Activated naive CD8-positive, alpha-beta T cell treated with anti-CD3 and anti-CD28 coated beads, Interleukin-2, amount 10 ng/mL, durations not matched to agents 7 days and 5 days (primary cell): ENCODE measurements at places on chromosomes 3 and 15. TPM values are rescaled to one million over a fixed set of nuclear protein-coding genes. Genes with fewer than 3 reads are reported as not detected.

DNA sequence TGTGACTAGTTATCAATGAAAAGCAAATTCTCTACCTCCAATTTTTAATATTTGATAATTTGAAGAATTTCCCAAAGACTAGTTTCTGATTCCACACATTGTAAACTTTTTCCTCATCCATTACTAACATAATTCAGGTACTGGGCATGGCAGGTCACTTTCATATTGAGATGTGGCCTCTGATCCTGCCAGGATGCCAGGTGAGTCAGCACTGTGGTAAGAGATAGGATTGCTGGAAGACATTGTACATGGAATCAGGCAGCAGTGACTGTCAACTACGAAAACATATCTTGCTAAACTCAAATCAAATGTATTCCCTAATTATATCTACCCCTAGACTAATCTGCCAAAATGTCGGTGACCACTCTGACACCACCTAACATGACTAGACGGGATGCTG lies 33.2 kb upstream of the POU1F1 start:
- DNase-seq, result no peak
- no peak overlapping the region for H3K4me3 ChIP-seq
- no peaks in the 10 kb centered on the region for H3K4me1 ChIP-seq
- H3K27me3 ChIP-seq, result peaks cover 7% of the 10 kb centered on the region
- no peaks in the 10 kb centered on the region for H3K36me3 ChIP-seq

The C2CD4A gene
- total RNA-seq, result not detected

GRCh38 chr15:88834211-88834812 lies 31.1 kb downstream of the ACAN start:
- H3K27ac ChIP-seq, result no peak overlapping the region
- peaks cover 3% of the 10 kb centered on the region for H3K4me1 ChIP-seq
- H3K36me3 ChIP-seq, result no peaks in the 10 kb centered on the region
- no peaks in the 10 kb centered on the region for H3K27me3 ChIP-seq

- no peak for DNase-seq
- peaks cover 4% of the 10 kb centered on the region for H3K4me1 ChIP-seq
- no peak overlapping the region for H3K4me3 ChIP-seq
- H3K27me3 ChIP-seq, result no peaks in the 10 kb centered on the region
Measured at GRCh38 chr3:100124201-100124761, 10.0 kb upstream of the FILIP1L start.

The SQOR gene
- 66.8 TPM for total RNA-seq

DNA sequence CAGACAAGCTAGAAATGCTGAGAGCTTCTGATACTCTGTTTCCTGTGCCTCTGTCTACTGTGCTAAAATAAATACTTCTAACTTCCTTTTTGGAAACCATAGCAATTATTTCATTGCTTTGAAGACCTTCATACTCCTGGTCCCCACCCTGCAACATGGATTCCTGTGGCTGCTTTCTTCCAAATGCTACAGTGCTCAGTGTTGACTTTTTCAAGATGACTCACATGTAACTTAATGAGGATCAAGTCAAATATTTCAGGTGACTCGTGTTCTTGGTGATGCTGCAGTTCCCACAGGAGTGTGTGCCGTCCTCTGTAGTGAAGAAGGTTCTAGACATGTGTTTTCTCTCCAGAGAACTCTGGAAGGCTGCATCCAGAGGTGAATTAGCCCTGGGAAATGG lies 288.6 kb downstream of the CLSTN2 start:
- no peak overlapping the region for H3K27ac ChIP-seq
- no peaks in the 10 kb centered on the region for H3K36me3 ChIP-seq
- no peaks in the 10 kb centered on the region for H3K27me3 ChIP-seq
- no peaks in the 10 kb centered on the region for H3K4me1 ChIP-seq
- H3K4me3 ChIP-seq, result no peak overlapping the region
- DNase-seq, result no peak

- no peaks in the 10 kb centered on the region for H3K4me1 ChIP-seq
- no peaks in the 10 kb centered on the region for H3K36me3 ChIP-seq
- peaks cover 27% of the 10 kb centered on the region for H3K27me3 ChIP-seq
- DNase-seq, result no peak
Measured at GRCh38 chr3:150223558-150223957, 184.5 kb upstream of the TSC22D2 start.

GRCh38 chr15:59723687-59724346 lies 34.7 kb upstream of the BNIP2 start:
- H3K27me3 ChIP-seq, result peaks cover 8% of the 10 kb centered on the region
- H3K36me3 ChIP-seq, result no peaks in the 10 kb centered on the region

GRCh38 chr3:128402319-128402718 lies 64.4 kb downstream of the DNAJB8 start:
- H3K4me3 ChIP-seq, result no peak overlapping the region
- no peaks in the 10 kb centered on the region for H3K36me3 ChIP-seq
- H3K27me3 ChIP-seq, result no peaks in the 10 kb centered on the region

GRCh38 chr3:44416031-44417030 lies 61.1 kb downstream of the ZNF445 start:
- no peaks in the 10 kb centered on the region for H3K36me3 ChIP-seq
- no peaks in the 10 kb centered on the region for H3K4me1 ChIP-seq
- peaks cover 2% of the 10 kb centered on the region for H3K27me3 ChIP-seq
- no peak overlapping the region for H3K4me3 ChIP-seq

GRCh38 chr3:30639937-30640336 lies 33.5 kb downstream of the TGFBR2 start:
- H3K27ac ChIP-seq, result peak overlapping the region; percentile 87
- DNase-seq, result no peak
- H3K36me3 ChIP-seq, result peaks cover 30% of the 10 kb centered on the region
- no peaks in the 10 kb centered on the region for H3K27me3 ChIP-seq
- peaks cover 88% of the 10 kb centered on the region for H3K4me1 ChIP-seq

The CX3CR1 gene
- 1.9 TPM for total RNA-seq

DNA sequence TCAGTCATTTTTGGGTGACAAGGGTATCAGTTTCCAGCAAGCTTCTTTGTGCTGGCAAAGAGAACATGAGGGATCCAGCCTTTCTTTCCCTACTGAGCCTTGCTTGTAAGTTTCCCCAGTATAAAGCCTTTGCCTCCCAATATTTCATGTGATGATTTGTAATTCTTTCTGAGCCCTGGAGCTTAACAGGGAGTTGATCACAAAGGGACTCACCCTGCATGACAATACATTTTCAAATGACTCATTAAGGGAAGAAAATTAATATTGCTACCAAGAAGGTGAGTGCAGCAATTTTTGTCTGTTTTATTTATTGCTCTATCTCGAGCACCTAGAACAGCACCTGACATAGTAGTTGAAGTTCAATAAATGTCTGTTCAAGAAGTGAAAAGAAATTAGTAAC lies 27.7 kb downstream of the OXSM start:
- H3K36me3 ChIP-seq, result no peaks in the 10 kb centered on the region
- no peak overlapping the region for H3K4me3 ChIP-seq
- H3K27ac ChIP-seq, result no peak overlapping the region
- H3K27me3 ChIP-seq, result peaks cover 8% of the 10 kb centered on the region
- H3K4me1 ChIP-seq, result no peaks in the 10 kb centered on the region
- no peak for DNase-seq

- DNase-seq, result no peak
- no peaks in the 10 kb centered on the region for H3K27me3 ChIP-seq
- no peak overlapping the region for H3K4me3 ChIP-seq
- no peak overlapping the region for H3K27ac ChIP-seq
Measured at GRCh38 chr3:63135367-63135766, 142.7 kb upstream of the SYNPR start.

DNA sequence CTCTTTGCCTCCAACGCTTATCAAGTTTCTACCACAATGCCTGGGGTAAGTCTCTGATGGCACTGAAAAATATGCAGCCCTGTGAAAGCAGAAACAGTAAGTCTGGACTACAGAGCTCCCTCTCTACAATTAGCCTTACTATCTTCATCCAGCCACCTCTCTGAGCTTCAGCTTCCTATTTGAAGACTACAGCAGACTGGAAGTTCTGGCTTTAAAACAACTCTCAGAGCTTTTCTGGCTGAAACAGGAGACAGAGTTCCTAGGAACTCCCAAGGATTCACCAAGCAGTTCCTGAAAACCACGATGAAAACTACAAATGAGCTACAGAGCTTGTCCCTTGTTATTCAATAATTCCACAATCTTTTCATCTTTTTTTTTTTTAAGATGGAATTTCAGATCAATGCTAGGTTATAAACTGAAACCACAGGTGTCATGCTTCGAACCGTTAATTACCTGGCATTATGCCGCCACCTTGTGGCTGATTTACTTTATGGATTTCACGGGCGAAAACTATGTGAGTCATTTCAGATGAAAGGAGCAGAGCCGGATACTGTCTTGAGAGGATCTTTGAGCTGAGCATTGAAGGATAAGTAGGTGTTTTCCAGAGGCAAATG lies 3.9 kb downstream of the CRYGS start:
- peak; percentile 65 for DNase-seq
- no peaks in the 10 kb centered on the region for H3K27me3 ChIP-seq
- H3K36me3 ChIP-seq, result peaks cover 3% of the 10 kb centered on the region
- peak overlapping the region; percentile 17 for H3K4me3 ChIP-seq
- peaks cover 7% of the 10 kb centered on the region for H3K4me1 ChIP-seq

GRCh38 chr3:133410191-133410892 lies 10.5 kb downstream of the BFSP2 start:
- H3K4me1 ChIP-seq, result peaks cover 4% of the 10 kb centered on the region
- H3K4me3 ChIP-seq, result no peak overlapping the region
- no peak for DNase-seq
- no peaks in the 10 kb centered on the region for H3K36me3 ChIP-seq
- H3K27me3 ChIP-seq, result peaks cover 2% of the 10 kb centered on the region

The FBXW12 gene
- total RNA-seq, result not detected

DNA sequence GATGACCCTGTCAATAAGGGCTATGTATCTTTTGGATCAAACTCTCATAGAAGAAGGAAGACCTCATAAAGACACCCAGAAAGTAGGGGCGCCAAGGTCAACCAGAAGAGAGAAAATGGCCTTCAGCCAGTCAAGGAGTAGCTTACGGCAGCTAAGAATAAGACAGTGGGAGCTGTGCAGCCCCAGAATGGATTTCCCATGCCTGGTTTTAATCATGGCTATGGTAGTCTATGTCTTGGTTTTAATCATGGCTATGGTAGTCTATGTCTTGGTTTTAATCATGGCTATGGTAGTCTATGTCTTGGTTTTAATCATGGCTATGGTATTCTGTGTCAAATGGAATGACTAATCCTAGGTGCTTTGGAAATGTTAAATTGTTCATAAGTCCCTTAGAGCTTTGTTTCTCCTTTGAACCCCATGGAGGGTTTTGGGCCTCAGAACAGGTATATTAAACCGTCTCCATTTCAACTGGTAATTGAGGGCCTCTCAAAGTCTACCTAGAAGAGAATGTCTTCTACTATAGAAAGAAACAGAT lies 742.0 kb upstream of the CFAP20DC start:
- no peak for DNase-seq
- no peaks in the 10 kb centered on the region for H3K27me3 ChIP-seq
- no peak overlapping the region for H3K27ac ChIP-seq

DNA sequence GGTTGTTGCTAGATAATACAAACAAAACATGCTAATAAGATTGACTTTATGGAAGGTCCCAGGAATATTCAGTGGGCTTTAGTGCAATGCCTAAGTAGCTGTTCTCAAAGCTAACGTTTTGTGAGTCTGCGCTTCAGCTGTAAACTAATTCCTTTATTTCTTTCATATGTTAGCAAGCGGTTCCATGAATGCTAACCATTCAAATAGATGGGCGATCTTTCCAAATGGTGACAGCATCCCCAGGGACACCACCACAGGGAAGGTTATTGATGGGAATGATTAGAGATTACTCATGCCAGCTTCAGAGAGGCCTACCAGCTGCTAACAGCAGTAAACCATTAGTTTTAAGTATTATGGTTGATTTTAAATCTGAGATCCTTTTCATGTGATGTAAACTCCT lies 405.7 kb upstream of the MCTP2 start:
- no peaks in the 10 kb centered on the region for H3K27me3 ChIP-seq
- no peak for DNase-seq
- no peak overlapping the region for H3K4me3 ChIP-seq
- H3K27ac ChIP-seq, result no peak overlapping the region

The TUSC7 gene
- total RNA-seq, result not detected

- no peak for DNase-seq
- H3K4me3 ChIP-seq, result no peak overlapping the region
- H3K36me3 ChIP-seq, result no peaks in the 10 kb centered on the region
- H3K27me3 ChIP-seq, result peaks cover 6% of the 10 kb centered on the region
- no peak overlapping the region for H3K27ac ChIP-seq
Measured at GRCh38 chr3:190188197-190188596, 67.5 kb upstream of the P3H2 start.

- no peak for DNase-seq
- no peak overlapping the region for H3K27ac ChIP-seq
- peaks cover 19% of the 10 kb centered on the region for H3K27me3 ChIP-seq
- H3K36me3 ChIP-seq, result no peaks in the 10 kb centered on the region
- no peak overlapping the region for H3K4me3 ChIP-seq
Measured at GRCh38 chr3:138180375-138181029, 5.8 kb upstream of the DBR1 start.

- no peaks in the 10 kb centered on the region for H3K4me1 ChIP-seq
- no peak overlapping the region for H3K27ac ChIP-seq
- H3K36me3 ChIP-seq, result no peaks in the 10 kb centered on the region
- no peak for DNase-seq
Measured at GRCh38 chr15:80844011-80844732, 65.0 kb downstream of the CEMIP start.

- H3K4me1 ChIP-seq, result no peaks in the 10 kb centered on the region
- no peak for DNase-seq
- peaks cover 14% of the 10 kb centered on the region for H3K36me3 ChIP-seq
- no peak overlapping the region for H3K27ac ChIP-seq
- no peaks in the 10 kb centered on the region for H3K27me3 ChIP-seq
Measured at GRCh38 chr3:12507591-12508281, 23.5 kb downstream of the TSEN2 start.

GRCh38 chr3:98070840-98071239 lies 16.1 kb upstream of the OR5AC2 start:
- no peaks in the 10 kb centered on the region for H3K36me3 ChIP-seq
- no peaks in the 10 kb centered on the region for H3K4me1 ChIP-seq
- H3K4me3 ChIP-seq, result no peak overlapping the region
- peaks cover 11% of the 10 kb centered on the region for H3K27me3 ChIP-seq
- no peak overlapping the region for H3K27ac ChIP-seq

The ROPN1 gene
- total RNA-seq, result not detected

The SLC28A1 gene
- not detected for total RNA-seq

DNA sequence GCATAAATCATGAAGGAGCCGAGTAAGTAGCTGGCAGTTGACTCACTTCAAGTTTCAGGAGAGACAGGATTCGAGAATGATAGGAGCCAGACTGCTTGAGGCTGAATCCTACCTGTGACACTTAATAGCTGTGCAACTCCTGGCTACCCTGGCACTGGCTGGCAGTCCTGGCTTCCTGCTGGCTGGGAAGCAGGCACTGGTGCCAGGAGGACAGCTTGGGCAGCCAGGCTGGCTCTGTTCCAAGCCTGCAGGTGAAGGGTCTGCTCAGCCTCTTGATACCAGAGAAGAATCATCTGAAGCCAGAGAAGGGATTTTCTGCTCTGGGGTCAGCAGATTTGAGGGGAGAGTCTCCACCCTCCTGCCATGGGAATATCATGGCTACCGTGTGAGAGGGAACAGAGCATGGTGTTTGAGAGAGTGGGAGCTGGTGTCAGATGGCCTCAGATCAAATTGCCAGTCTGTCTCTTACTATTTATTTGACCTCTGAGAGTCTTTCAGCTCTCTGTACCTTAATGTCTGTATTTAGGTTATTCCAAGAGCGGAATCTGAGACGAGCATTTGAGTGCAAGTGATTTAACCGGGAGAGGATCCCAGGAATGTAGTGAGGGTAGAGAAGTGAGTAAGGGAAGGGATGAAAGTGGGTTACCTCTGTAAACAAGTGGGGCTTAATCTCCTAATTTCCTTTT lies 4.4 kb upstream of the XIRP1 start:
- H3K27me3 ChIP-seq, result peaks cover 13% of the 10 kb centered on the region
- no peaks in the 10 kb centered on the region for H3K36me3 ChIP-seq
- H3K4me1 ChIP-seq, result no peaks in the 10 kb centered on the region
- no peak overlapping the region for H3K4me3 ChIP-seq
- no peak overlapping the region for H3K27ac ChIP-seq
- DNase-seq, result no peak
